Left ventricle myocardium inferior (tissue), 1 donor: ENCODE measurements at places on chromosomes 11 and 22. TPM values are rescaled to one million over a fixed set of nuclear protein-coding genes. Genes with fewer than 3 reads are reported as not detected.

DNA sequence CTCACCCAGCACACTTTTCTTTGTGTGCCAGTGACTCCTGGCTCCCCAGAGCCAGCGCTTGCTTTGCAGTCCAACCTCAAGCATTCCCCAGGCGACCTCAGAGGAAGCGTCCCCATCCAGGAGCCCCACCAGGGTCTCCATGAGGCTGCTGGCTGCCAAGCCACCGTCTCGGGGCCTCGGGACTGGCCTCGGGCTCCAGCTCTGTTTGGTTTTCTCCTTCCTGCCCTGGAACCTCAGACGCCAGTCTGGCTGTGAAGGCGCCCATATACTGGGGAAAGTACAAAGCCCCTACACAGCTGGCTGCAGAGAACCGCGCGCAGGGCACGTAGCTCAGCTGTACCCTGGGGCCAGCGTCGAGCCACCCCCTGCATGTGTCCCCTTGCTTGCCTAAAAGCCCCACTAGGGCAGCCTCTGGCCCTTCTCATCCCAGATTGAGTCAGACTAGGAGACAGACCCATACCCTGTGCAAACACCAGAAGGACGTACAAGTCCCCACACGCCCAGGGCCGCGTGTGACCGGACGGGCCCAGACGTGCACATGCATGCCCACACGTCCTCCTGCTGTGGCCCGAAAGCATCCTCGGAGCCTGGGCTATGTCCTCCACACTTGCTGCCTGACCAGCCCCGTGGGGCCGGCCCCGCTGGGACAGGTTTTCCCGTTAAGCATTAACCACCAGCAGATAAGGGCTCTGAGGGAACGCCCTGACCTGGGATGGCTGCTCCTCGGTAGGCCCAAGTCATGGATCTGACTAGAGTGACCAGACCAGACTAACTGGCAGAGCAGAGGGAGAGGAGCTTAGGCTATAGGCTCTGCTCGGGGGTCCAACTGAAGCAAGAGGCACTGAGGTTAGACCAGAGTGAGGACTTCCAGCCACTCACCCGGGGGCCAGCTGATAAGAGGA, 4.2 kb upstream of the SYT8 start:
- peaks cover 34% of the 10 kb centered on the region for H3K27me3 ChIP-seq
- H3K36me3 ChIP-seq = no peaks in the 10 kb centered on the region
- no peak overlapping the region for H3K4me3 ChIP-seq
- DNase-seq = no peak

GRCh38 chr22:42701694-42702093, 19.0 kb downstream of the A4GALT start:
- H3K27ac ChIP-seq = peak overlapping the region; percentile 96
- no peak overlapping the region for H3K4me3 ChIP-seq
- H3K27me3 ChIP-seq = no peaks in the 10 kb centered on the region
- DNase-seq = no peak
- peaks cover 92% of the 10 kb centered on the region for H3K4me1 ChIP-seq

GRCh38 chr11:35675901-35676610, 13.5 kb downstream of the TRIM44 start:
- H3K27me3 ChIP-seq = no peaks in the 10 kb centered on the region
- H3K36me3 ChIP-seq = no peaks in the 10 kb centered on the region
- DNase-seq = no peak
- no peak overlapping the region for H3K4me3 ChIP-seq

- H3K27ac ChIP-seq = no peak overlapping the region
- no peak for DNase-seq
- H3K36me3 ChIP-seq = no peaks in the 10 kb centered on the region
- no peaks in the 10 kb centered on the region for H3K4me1 ChIP-seq
- H3K27me3 ChIP-seq = no peaks in the 10 kb centered on the region
These were observed 90.4 kb downstream of the GRIA4 start for GRCh38 chr11:105700271-105700670.

GRCh38 chr11:103699216-103699615, 337.2 kb upstream of the DDI1 start:
- no peak for DNase-seq
- H3K4me3 ChIP-seq = no peak overlapping the region
- H3K4me1 ChIP-seq = peaks cover 7% of the 10 kb centered on the region
- H3K27ac ChIP-seq = no peak overlapping the region
- H3K36me3 ChIP-seq = no peaks in the 10 kb centered on the region

- peak overlapping the region; percentile 77 for H3K27ac ChIP-seq
- DNase-seq = no peak
- H3K4me1 ChIP-seq = peaks cover 65% of the 10 kb centered on the region
- H3K36me3 ChIP-seq = peaks cover 15% of the 10 kb centered on the region
- H3K4me3 ChIP-seq = no peak overlapping the region
These were observed 206.9 kb downstream of the DBX1 start for GRCh38 chr11:19953336-19953735.

GRCh38 chr11:8501836-8502235, 92.2 kb downstream of the STK33 start:
- H3K4me1 ChIP-seq = peaks cover 9% of the 10 kb centered on the region
- DNase-seq = no peak
- no peak overlapping the region for H3K27ac ChIP-seq
- no peak overlapping the region for H3K4me3 ChIP-seq
- no peaks in the 10 kb centered on the region for H3K27me3 ChIP-seq
- H3K36me3 ChIP-seq = no peaks in the 10 kb centered on the region

- H3K4me1 ChIP-seq = peaks cover 42% of the 10 kb centered on the region
- DNase-seq = no peak
- peak overlapping the region; percentile 87 for H3K27ac ChIP-seq
- no peaks in the 10 kb centered on the region for H3K27me3 ChIP-seq
- H3K4me3 ChIP-seq = peak overlapping the region; percentile 65
These were observed 630 bp downstream of the CASP4 start for GRCh38 chr11:104967534-104968354.

- peaks cover 49% of the 10 kb centered on the region for H3K4me1 ChIP-seq
- H3K27ac ChIP-seq = peak overlapping the region; percentile 50
- no peaks in the 10 kb centered on the region for H3K36me3 ChIP-seq
- H3K27me3 ChIP-seq = no peaks in the 10 kb centered on the region
- peak overlapping the region; percentile 76 for H3K4me3 ChIP-seq
- DNase-seq = peak; percentile 81
These were observed 3.4 kb downstream of the CCDC89 start for GRCh38 chr11:85682330-85683305.

DNA sequence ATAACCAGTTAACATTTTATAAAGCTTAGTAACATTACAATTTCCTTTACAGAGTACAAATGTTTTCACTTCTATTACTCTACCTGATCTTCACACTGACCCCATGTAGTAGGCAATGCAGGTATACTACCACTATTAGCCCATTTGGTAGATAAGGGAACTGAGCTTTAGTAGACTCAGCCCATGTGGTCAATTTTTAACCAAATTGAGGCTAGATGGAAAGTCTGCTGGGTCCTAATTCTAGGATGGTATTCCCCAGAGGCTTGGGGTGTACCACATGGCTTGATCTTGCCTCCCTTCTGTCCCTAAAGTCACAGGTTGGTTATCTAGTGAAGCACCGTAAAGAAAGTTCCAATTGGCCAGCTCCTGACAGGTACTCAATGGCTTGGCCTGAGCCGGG, 48.2 kb downstream of the NRXN2 start:
- peaks cover 16% of the 10 kb centered on the region for H3K4me1 ChIP-seq
- no peaks in the 10 kb centered on the region for H3K36me3 ChIP-seq
- no peak overlapping the region for H3K4me3 ChIP-seq
- no peak for DNase-seq
- peak overlapping the region; percentile 65 for H3K27ac ChIP-seq

DNA sequence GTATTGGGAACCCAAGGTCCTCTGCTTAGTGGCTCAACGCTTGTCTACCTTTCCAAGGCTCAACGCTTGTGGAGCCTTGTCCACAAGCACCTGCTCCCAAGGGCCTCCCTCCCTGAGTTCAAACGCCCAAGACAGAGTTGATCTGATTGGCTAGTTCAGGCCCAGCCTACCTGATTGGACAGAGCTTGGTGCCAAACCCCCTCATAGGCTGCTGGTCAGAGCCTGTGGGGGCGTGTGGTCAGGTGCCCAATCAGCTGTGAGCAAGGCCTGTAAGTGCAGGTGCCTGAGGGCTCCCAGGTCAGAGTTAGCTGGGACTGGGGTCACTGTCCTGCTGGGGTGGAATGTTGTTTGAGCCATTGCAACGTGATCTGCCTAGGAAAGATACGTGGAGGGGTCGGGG, 16.9 kb upstream of the TMPRSS6 start:
- peaks cover 81% of the 10 kb centered on the region for H3K27me3 ChIP-seq
- H3K36me3 ChIP-seq = no peaks in the 10 kb centered on the region
- no peak overlapping the region for H3K4me3 ChIP-seq
- DNase-seq = no peak
- H3K4me1 ChIP-seq = no peaks in the 10 kb centered on the region
- H3K27ac ChIP-seq = no peak overlapping the region

GRCh38 chr11:47573321-47573720, 5.4 kb downstream of the KBTBD4 start:
- H3K4me1 ChIP-seq = peaks cover 50% of the 10 kb centered on the region
- DNase-seq = peak; percentile 51
- no peaks in the 10 kb centered on the region for H3K27me3 ChIP-seq
- H3K27ac ChIP-seq = peak overlapping the region; percentile 62
- peaks cover 65% of the 10 kb centered on the region for H3K36me3 ChIP-seq
- no peak overlapping the region for H3K4me3 ChIP-seq

DNA sequence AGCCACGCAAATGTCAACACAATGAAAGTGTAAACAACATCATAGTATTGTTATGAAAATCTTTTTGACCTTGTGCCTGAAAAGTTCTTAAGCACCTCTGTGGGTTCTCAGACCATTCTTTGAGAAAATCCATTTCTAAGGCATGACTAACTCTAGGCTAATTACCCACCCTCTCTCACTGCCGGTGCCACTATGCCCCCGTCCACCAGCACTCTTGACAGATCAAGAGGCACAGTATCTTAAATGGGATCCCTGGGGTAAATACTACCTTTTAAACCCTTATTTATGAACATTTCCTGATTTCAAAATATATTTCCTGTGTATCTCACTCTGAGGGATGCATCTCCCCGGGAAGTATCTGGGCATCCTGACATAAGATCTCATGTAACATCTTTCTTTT, 607.5 kb downstream of the METTL15 start:
- H3K4me1 ChIP-seq = no peaks in the 10 kb centered on the region
- H3K36me3 ChIP-seq = no peaks in the 10 kb centered on the region
- no peak overlapping the region for H3K4me3 ChIP-seq
- no peak overlapping the region for H3K27ac ChIP-seq

DNA sequence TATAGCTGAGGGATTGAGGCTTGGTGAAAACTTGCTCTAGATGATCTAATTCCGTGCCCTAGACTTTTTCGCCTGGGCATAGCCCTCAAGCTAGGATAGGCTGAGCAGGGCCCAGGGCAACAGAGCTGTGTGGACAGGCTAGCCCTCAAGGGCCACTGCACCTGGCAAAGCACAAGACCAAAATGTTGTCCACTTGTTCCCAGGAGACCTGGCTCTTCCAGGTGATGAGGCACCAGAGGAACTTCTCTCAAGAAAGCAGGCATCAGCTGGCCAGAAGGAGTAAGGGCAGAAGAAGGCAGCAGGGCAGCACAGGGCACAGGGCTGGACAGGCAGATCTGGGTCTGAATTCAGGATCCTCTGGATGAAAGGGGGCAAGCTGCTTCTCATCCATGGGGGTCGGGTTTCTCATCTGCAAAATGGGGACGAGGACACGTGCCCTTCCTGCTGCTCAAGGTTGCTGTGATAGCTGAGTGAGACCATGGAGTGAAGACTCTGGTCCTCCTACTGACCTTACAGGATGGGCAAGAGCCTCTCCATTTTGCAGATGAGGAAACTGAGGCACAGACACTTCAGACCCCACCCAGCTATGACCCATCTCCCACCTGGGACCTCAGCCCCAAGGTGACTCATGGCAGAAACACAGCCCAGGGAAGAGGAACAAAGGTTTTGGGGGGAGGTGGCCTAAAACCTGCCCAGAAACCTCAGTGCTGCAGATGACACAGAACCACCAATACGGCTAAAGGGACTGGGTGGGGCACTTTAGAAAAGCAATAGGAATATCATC, 42.2 kb upstream of the PRDM11 start:
- no peak overlapping the region for H3K4me3 ChIP-seq
- H3K4me1 ChIP-seq = peaks cover 18% of the 10 kb centered on the region
- no peaks in the 10 kb centered on the region for H3K36me3 ChIP-seq
- no peak for DNase-seq
- peaks cover 5% of the 10 kb centered on the region for H3K27me3 ChIP-seq

GRCh38 chr11:46159680-46160079, 38.4 kb upstream of the PHF21A start:
- H3K27ac ChIP-seq = no peak overlapping the region
- H3K4me1 ChIP-seq = no peaks in the 10 kb centered on the region
- H3K27me3 ChIP-seq = peaks cover 62% of the 10 kb centered on the region

GRCh38 chr11:13008061-13008435, 1.1 kb upstream of the RASSF10 start:
- H3K36me3 ChIP-seq = no peaks in the 10 kb centered on the region
- H3K27ac ChIP-seq = no peak overlapping the region
- peaks cover 39% of the 10 kb centered on the region for H3K4me1 ChIP-seq
- no peak overlapping the region for H3K4me3 ChIP-seq
- DNase-seq = no peak

The ELFN2 gene
- total RNA-seq = not detected

The EHD1 gene
- 40.3 TPM for total RNA-seq

The TMEM132A gene
- 6.4 TPM for total RNA-seq

The TIMM10 gene
- total RNA-seq = 61.0 TPM

The NXPE2 gene
- 0.22 TPM for total RNA-seq

The MTNR1B gene
- total RNA-seq = not detected

The KCNJ5 gene
- total RNA-seq = 5.4 TPM

The CSNK2A3 gene
- total RNA-seq = 1.4 TPM

The COPB1 gene
- 45.8 TPM for total RNA-seq

The LRRC51 gene
- total RNA-seq = 3.5 TPM

The TTLL1 gene
- 8.5 TPM for total RNA-seq

The IFTAP gene
- total RNA-seq = 50.1 TPM
